NCI-H187 treated with DMSO at 0.1 percent for 48 hours (cell line): ENCODE measurements at places on chromosomes 11 and 22.

GRCh38 chr11:2432171-2432621 is 12.1 kb downstream of the TRPM5 start:
- DNase-seq, result no peak

DNA sequence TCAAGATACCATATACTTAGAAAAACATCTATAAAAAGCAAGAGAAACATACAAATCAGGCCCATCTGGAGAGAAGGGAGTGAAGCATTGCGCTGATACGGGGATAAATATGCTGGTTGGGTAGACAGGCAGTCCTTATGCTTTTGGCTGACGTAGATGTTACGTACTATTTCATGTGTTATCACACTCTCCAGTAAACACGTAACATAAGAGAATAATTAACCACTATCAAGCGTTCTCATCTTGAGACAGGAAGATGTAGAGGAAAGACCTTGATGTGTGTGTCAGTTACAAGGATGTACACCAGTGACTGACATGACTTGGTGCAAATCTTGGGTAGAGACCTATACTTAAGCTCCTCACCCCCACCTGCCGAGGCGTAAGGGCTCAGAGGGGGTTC is 86.7 kb upstream of the PRODH start:
- DNase-seq, result no peak

DNA sequence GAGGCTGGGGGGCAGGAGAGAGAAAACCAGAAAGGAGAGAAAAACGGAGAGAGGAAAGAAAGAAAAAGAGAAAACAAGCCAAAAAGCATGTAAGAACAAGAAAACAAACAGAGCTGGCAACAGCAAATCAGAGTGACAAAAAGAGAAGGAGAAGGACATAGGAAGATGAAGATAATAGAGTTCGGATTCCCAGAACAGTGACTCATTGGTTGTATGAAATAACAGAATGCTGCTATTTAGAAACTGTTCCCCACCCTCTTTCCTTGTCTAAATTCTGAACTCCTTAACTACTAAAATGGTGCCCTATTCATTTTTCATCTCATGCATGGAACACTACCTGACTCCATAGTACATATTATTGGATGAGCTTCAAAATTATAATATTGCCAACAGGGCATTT is 317.4 kb downstream of the C11orf87 start:
- no peak for DNase-seq

GRCh38 chr22:45292731-45293442 is 8.1 kb downstream of the UPK3A start:
- no peak for DNase-seq

DNA sequence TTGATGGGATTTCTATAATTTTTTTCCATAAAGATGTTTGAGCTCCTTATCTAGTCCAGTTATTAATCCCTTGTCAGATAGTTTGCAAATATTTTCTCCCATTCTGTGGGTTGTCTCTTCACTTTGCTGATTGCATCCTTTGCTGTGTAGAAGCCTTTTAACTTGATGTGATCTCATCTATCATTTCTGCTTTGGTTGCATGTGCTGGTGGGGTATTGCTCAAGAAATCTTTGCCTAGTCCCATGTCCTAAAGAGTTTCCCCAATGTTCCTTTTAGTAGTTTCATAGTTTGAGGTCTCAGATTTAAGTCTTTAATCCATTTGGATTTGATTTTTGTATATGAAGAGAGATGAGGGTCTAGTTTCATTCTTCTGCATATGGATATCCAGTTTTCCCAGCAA is 1.7 kb upstream of the IL2RB start:
- DNase-seq, result no peak

DNA sequence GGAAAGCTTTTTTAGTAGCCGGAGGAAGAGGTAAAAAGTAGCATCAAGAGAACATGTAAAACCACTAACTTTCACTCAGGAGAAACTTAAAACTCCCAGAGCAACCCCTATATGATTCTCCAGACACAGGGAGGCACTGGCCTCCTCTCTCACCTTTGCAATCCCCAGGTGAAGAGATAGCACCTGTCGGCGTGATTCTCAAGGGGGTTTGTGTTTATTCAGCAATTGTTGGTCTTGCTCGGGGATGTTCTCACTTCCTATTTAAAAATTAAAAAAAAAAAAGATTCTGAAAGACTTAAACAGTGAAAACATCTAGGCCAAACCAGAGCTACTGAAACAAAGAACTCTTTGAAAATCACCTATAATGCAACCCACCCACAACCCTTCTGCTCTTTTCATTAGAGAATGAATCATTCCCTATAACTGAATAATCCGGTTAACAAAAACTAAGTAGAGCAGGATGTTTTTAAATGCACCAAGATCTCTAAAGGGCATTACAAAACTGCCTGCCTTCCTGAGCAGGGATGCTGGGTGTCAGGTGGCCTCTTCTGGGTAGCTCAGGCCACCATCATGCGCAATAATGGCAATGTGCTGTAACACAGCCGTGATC is 24.9 kb downstream of the DHCR7 start:
- DNase-seq, result no peak

- no peak for DNase-seq
Observed at GRCh38 chr11:35289821-35290220, 129.5 kb downstream of the SLC1A2 start.

DNA sequence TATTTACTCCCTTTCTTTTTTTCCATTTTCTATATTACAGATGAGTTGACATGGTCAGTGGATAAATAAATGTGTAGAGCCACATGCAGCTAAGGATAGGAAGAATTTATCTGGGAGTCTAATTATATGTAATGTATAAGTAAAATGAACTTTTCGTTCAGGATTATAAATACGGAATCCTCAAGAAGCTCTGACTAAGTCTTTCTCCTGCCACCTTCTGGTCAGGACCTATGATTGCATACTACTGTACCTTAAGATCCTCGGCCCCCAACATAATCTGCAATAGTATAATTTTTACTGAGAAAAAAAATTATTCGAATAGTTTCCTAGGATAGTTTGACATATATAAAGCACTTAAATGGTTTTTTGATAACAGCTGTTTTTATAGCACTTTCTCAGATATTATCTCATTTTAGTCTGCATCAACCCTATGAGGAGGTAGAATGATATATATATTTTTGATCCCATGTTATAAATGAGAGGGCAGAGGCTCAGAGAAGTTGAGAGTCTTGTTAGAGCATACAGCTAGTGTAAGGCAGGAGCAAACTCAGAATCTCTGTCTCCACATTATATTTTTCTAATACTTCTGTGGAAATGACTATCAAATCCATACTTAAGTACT is 36.1 kb downstream of the CCDC90B start:
- DNase-seq, result no peak

- DNase-seq, result no peak
Observed at GRCh38 chr22:19847345-19847632, 7.4 kb downstream of the GNB1L start.

- no peak for DNase-seq
Observed at GRCh38 chr11:10333490-10333889, 28.6 kb downstream of the ADM start.

DNA sequence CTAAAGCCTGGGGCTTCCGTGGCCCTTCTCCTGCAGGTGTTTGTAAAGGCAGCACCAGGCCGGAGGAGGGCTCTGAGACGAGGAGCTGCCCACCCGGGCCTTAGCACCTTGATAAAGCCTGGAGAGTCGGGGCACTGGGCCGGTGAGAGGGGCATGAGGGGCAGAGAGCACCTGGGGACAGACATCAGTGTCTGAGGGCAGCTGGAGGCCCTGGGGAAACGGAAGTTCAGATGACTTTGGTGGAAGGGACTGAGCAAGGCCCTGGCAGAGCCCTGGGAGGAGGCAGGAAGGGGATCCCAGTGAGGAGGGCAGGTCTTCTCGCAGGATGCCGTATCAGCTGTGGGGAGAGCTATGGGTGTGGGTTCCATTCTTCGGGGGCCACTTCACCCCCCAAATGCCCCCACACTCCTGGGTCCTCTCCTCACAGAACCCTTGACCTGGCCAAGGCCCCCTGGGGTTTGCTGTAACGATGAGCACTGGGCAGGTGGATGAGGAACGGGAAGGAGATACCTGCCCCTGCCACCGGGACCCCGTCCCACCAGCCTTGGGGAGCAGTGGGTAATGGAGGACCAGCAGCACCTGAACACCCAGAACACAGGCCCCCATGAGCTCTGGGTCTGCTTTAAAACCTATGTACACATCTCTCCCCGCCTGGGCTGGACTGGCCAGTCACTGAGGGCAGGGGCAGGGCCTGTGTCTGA is 7.4 kb downstream of the C1QTNF6 start:
- DNase-seq, result no peak

GRCh38 chr11:95279921-95280868 is 49.2 kb upstream of the SESN3 start:
- no peak for DNase-seq

DNA sequence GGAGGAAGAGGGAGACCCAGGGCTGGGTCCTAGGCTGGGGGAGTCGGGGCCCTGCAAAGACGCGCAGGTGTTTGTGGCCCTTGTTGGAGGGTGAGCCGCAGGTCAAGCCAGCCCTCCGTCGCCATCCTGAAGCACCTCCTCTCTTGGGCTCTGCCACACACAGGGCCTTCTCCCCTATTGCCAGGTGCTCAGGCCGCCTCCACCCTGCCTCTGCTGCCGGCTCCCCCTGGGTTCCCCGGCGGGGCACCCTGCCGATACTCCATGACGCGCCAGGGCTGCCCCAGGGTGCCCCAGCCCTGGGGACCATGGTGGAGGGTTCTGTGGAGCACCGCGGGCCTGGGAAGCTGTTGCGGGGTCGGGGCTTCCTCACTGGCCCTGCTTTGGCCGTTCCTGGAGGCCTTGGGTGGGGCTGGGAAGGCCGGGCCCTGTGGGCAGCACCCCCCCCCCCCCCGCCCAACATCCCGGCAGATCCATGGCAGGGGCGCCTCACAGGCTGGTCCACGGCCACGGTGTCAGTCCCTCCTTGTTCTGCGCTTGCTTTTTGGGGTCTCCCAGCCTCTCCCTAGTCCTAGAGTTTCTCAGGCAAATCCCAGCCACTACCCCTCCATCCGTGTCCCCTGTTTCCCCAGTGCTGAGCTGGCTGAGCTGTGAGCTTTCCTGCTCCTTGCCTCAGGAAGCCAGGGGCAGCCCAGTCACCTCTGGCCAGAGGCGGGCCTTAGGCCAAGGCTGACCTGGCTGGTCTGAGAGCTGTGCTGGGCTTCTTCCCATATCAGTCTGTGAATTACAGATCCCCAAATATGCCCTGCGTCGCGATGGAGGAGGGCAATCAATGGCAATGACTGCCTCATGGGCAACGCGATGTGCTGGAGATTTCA is 2.3 kb upstream of the ADORA2A start:
- DNase-seq, result no peak

DNA sequence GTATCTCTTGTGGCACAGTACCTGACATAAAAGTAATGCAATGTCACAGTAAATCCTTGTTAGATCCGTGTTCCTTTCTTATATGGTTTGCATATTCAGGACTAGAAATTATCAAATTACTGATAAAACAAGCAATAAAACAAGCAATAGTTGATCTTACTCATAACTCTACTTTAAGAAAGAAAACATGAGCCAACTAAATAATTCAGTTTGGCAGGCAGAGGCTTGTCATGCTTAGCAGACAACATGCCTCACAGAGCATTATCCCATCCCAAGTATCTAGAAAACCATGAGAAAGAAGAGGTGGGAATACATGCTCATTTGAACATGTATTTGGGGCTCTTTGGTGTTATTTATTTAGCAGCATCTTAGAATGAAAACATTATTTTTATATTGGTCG is 241.9 kb downstream of the SOX6 start:
- DNase-seq, result no peak
